ENCODE measurements at places on chromosomes 3 and 15. TPM values are rescaled to one million over a fixed set of nuclear protein-coding genes. Genes with fewer than 3 reads are reported as not detected.

Gene GPR149
- total RNA-seq: not detected

Gene UROC1
- total RNA-seq: not detected

Gene THBS1
- total RNA-seq: 24.3 TPM

Gene ABHD10
- 48.7 TPM for total RNA-seq

Gene MUC20
- total RNA-seq: not detected

Gene CPNE9
- total RNA-seq: 0.06 TPM

Gene IMPDH2
- total RNA-seq: 273 TPM

Gene MCTP2
- 0.13 TPM for total RNA-seq

Gene APEH
- total RNA-seq: 61.8 TPM

Gene SLC24A5
- not detected for total RNA-seq

DNA sequence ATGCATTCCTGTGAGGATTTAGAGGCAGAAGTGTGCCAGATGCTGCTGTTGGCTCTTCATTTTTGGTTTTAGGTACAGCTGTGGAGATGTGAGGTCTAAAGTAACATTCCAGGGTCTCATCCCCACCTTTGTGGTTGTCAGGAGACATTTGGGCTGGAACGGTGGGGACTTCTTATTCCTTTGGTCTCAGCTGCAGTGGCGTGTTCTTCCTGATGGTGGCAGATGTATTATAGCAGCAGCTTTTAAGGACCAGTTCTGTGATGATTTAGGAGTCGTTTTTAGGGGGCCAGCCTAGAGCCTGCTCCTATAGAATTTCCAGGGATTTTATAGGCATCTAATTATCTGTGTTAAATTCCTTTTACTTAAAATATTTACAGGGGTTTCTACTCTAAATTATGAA lies 221.0 kb upstream of the EOMES start:
- peak; percentile 20 for DNase-seq

- peak; percentile 55 for DNase-seq
Measured at GRCh38 chr15:73240866-73241499, 127.8 kb downstream of the HCN4 start.

DNA sequence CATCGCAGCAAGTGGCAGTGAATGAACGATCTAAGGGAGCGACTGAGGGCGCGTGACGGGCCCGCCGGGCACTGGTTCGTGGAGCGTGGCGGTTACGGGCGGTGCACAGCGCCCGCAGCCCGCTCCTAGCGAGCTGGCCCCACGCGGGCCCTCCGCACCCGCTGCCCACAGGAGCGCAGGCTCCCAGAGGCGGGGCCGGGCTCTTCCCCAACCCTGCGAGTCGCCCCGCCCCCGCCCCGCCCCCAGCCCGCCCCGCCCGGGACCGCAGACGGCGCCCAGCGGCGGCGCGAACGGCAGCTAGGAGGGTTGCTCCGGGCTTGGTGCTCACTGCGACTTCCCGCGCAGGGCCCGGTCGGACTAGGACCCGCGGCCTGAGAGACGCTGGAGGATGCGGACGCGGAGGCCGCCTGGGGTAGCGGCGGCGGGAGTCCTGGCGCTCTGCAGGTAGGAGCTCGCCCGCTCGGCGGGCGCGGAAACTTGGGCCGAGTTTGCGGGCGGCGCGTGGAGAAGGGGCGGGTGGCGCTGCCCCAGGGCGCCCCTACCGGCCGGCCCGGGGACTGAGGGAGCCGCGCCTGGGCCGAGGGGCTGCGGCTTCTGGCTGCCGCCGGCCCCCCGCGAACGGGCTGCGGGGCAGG lies at the start of gene C15orf39:
TSS of gene C15orf39 (plus strand) at position 267 of the 635 bp plus-strand sequence. CDS start 4,167 bp downstream, outside the sequence.
- DNase-seq: peak; percentile 68

GRCh38 chr3:34449305-34449704 lies 650.9 kb downstream of the PDCD6IP start:
- no peak for DNase-seq

DNA sequence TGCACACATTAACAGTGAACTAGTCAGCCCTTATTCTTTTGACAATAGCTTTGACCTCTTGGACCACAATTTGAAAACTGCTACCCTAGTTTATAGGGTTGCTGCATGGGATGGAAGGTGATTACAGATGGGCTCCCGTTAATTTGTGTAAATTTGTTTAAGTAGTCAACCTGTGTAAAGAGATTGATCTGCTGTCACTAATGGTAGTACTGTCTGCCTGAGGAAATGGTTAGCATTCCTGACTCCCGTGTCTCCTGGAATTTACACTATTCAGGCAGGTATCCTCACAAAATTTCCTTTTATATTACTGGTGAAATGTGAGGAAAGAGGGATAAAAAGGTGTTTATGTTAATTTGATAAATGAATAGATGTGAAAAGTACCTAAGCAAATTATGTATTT lies 15.3 kb upstream of the EBLN2 start:
- DNase-seq: no peak

- DNase-seq: no peak
Measured at GRCh38 chr15:52023169-52023922, 4.3 kb downstream of the MAPK6 start.

- peak; percentile 58 for DNase-seq
Measured at GRCh38 chr3:66789580-66790237, 208.4 kb upstream of the KBTBD8 start.

DNA sequence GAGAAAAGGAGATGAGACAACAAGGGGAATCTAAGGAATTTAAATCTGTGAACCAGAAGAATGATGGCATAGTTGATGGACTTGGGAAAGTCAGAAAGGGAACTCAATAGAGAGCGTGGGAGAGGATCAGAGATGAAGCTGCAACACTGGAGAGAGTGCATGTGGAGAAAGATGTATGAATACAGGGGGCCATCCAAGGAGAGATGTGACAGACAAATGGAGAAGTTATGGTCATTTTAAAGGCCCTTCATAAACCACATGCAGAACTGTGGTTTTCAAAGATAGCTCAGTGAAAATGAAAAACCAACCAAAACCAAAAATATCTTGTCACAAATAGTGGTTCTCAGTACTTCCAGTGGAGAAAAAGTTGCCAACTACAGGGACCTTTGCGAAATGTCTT lies 265.2 kb downstream of the SUCLG2 start:
- DNase-seq: no peak

DNA sequence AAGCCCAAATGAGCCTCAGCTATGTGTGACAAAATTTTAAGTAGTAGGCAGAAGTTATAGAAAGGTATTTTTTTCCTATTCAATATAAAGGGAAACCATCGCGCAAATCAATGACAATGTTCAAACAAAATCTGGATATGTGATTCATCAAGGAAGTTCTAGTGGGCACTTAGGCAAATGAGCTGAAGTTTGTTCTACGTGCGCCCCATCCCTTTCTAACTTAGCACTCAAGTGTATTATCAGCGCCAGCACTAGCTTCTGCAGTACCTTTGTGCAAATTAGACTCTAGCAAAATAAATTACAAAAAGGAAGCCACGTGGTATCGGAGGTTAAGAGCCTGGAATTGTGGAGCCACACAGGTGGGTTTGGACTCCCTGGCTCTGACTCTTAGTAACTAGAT lies 91.1 kb downstream of the TBL1XR1 start:
- no peak for DNase-seq

- DNase-seq: no peak
Measured at GRCh38 chr15:55899537-55899936, 93.9 kb downstream of the NEDD4 start.

- no peak for DNase-seq
Measured at GRCh38 chr3:109018828-109019227, 65.1 kb upstream of the GUCA1C start.

DNA sequence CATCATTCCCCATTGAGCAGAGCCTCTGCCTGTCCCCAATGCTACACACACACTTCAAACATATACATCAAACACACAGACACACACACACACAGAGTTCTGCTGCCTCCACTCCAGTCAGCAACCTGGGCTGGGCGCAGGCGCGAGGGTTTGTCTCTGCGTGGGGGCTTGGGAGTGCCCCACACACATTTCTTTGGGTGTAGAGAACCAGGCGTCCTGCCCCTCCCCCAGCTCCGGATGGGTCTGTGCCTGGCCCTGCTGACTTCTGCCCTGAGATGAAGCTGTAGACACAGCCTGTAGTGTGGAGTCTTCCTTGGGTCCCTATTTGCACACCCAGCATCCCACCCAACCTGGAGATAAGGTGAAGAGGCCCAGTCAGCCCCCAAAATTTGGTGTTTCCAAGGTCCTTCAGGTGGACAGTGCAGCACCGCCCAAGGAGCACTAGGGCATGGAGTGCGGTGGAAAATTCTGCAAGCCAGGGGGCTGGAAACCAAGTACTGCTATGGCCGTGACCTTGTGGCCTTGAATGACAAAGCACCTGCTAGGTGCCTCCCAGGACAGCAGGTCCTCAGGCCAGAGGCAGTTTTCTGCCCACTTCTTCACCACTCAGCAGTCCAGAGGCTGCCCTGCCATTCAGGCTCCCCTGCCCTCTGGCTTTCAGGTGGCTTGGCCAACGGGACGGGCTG lies 26.8 kb downstream of the FBXW12 start:
- no peak for DNase-seq

GRCh38 chr3:3628676-3629328 lies 170.4 kb upstream of the LRRN1 start:
- no peak for DNase-seq

GRCh38 chr3:171415070-171415469 lies 45.1 kb downstream of the TNIK start:
- DNase-seq: no peak

DNA sequence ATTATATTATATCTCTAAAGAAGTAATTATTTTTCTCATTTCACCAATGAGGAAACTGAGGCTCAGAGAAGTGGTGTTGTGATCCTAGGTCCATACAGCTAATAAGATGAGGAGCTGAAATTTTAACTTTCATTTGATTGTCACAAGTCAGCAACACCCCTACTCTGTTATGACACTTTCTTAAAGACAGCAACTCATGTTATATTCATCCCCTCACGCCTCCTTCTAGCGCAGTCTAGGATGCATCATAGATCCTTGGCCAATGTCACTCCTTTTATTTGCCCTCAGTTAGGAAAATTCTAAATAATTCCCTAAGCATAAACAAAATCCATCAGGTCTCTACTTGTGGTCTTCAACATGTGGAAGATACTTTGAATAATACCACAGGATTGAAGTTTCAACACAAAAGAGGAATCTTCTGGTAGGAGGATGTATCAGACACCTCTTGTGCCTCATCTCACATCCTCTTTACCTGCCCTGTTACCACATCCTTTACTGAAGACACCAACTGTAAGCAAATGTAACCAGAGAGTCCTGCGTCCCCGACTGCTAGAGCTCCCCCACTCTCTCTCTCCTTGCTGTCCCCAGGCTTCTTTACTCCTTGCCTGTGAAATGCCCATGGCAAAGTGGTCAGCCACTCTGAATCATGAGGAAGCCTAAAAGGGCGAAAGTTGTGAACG lies 53.7 kb downstream of the TRIM42 start:
- DNase-seq: no peak

DNA sequence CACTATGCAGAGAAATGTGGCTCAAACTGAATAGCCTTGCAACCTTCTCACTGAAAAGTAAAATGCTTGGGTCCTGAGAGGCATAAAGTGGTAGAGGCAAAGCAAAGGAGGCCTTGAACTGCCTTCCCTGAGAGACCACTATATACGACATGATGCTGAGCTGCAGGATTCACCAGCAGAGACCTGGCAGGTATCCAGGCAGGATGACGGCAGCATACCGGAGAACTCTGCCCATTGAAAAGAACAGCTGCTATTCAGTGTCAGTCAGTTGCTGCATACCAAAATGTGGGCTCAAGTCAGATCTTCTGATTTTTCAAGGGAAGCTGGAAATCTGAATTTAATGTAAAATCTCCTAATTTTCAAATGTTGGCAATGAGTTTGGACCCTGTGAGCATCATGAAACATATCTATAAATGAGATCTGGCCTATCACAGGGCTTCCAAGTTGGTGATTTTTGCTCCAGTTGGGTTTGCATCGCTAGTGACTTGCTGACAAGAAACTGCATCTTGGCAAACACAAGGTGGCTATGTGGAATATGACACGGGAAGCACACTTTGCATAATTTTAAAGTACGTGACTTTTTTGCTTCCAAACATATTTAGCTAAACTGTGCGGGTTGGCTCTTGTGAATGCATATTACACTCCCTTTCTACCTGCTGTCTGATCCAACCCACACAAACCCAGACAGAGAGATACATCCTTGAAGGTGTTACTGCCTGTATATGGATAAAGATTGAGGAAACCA lies 529.0 kb downstream of the AGBL1 start:
- DNase-seq: peak; percentile 84
